ENCODE measurements at places on chromosomes 2 and 18.

- DNase-seq: no peak
These were observed 67.5 kb downstream of the NYAP2 start for GRCh38 chr2:225466891-225467604.

GRCh38 chr18:62066102-62066818 lies 120.6 kb downstream of the PIGN start:
- no peak for DNase-seq

DNA sequence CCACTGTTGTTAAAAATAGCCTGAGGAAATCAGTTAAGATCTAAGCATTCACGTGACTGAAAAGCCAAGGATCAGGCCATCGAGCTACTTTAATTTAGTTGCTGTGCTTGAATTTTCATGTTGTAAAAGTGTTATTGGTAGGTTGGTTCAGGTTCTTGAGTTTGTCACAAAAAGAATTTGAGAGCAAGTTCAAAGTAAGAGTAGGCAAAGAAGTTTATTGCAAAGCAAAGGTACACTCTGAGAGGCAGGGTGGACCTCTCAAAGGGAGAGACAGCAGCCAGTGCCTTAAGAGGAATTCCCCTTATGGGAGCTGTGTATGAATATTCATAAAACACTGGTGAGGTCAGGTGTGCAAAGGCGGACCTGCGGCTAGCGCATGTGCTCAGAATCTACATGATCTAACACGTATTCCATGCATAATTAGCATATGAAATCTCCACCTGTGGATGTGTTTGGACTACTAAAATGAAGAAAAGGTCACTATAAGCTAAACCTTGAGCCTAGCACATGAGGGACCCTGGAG lies 236.5 kb downstream of the NDUFA10 start:
- no peak for DNase-seq

DNA sequence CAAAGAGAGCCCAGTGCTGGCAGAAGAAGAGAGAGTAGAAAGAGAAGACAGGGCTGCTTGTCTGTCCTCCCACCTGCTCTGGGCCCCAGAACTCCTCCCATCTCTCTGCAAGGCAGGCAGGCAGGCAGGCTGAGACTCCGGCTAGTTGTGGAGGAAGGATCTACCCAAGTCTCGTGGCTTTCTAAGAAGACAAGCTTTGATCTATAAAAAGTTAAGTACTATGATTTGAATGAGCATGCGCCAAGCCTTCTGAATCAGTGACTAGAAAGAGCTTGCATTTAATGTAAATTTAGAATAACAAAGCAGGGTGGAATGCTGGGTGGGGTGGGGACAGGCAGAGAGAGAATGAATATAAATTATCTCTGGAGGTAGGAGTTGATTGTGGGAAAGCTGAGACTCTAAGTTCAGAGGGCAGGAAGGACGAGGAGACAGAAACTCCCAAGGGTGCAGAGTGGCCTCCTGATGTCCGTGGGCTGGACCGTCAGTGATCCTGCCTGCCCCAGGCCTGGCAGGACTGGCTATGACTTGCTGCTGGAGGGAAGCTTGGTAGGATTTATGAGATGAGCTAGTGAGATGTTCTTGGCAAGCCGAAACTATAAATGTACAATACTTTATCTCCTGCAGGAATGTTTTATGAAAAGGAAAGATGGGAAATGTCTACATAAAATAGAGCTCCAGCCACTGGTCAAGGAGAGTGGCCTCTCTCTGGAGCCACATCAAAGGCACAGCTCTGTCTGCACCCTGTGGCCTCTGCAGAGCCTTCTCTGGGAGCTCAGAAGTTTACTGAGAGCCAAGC lies 447.5 kb downstream of the TNS1 start:
- no peak for DNase-seq

DNA sequence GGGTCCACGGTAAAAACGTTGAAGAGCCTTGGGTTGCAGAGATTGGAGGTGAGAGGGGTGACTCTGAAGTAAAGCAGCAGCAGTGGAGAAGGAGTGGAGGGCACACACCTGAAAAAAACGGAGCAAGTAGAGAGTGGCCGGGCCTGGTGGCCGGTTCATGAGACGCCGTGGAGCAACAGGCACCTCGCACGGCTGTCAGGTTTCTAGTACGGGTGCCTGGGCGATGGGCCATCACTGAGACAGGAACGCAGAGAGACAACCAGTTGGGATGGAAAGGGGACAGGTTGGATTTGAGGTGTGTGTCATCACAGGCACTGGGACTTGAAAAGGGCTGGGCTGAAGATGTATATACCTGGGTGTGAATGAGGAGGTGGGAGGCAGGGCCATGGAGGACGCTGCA lies 104.2 kb downstream of the MTCL1 start:
- no peak for DNase-seq

DNA sequence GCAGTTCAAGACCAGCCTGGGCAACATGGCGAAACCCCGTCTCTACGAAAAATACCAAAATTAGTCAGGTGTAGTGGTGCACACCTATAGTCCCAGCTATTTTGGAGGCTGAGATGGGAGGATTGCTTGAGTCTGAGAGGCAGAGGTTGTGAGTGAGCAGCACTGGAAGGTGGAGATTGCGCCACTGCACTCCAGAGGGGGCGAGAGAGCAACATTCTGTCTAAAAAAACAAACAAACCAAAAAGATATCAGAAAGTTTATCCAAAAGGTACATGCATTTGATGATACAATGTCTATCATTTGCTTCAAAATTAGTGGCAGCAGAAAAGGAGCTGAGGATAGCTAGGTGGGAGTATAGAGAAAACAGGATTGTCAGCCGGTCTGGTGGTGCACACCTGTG lies 39.8 kb upstream of the CABLES1 start:
- DNase-seq: no peak

- DNase-seq: no peak
These were observed 10.4 kb downstream of the TXNL1 start for GRCh38 chr18:56627991-56628390.

- no peak for DNase-seq
These were observed 96.5 kb downstream of the DLGAP1 start for GRCh38 chr18:4358618-4359017.

- DNase-seq: no peak
These were observed 111.8 kb upstream of the STON1 start for GRCh38 chr2:48417856-48418838.

DNA sequence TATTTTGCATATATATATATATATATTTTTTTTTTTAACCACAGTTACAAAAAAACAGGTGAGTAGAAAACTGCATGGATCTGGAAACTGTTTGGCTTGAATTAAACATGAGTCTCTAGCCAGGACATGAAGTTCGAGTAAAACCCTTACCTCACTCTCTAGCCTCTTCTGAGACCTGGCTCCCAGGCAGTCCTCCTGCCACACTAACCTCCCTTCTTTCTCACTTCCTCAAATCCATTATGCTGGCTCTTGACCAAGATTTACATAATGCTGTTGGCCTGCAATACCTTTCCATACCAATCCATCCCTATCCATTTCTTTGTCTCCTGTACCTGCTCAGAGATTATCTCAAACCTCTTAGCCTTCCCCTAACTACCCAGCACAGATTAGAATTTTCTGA lies 34.0 kb downstream of the PIGN start:
- DNase-seq: no peak

DNA sequence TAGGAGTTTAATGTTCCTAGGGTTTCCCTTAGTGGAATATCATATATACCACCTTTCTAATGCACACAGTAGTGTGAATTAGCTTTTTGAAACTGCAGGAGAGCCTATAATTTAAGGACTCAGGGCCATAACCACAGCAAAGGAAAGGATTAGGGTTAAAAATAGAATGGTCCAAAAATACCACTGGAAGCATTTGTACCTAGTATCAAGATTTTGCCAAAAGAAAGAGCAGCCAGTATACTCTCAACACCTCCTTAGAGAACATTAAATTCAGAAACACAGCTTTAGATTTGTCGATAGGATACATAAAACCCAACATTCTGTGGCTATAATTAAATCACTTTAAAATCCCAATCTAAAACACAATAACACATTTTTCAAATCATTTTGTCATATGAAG lies 634.9 kb downstream of the EPHA4 start:
- no peak for DNase-seq

DNA sequence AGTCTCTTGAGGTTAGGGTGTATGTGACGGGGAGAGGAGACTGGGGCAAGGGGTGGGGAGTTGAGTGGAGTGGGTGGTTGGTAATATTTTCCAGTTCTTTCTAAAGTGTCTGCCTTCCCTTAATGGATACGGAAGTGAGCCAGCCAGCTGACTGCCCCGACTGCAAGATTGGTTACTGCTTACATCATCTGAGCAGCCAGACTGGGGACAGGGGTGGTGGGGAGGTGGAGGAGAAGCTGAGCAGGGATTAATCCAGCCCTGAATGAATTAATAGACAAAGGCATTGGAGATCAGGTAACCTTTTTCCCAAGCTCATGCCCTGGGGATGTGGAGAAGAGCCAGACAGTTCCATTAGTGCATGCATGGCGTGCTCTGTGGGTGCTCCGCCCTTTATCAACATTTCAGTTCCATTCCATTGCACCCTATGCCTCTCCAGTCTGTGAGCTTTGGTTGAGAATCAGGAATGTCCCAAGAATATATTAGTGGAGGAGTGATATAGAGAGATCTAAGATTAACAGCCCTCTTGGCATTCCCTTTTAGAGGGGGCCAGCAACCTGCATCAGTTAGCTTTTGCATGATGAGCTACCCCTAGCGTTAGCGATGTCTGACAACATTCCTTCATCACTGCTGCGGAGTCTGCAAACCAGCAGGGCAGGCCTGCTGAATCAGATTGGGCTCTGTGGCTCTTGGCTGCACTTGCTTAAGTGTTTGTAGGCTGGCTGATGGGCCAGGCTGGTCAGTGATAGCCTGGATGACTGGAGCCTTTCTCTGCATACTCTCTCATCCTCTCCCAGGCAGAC lies 67.4 kb downstream of the TNP1 start:
- DNase-seq: peak; percentile 80

- DNase-seq: no peak
These were observed 715.1 kb upstream of the SLC8A1 start for GRCh38 chr2:41167014-41167413.

- DNase-seq: peak; percentile 86
These were observed 142.5 kb upstream of the GATA6 start for GRCh38 chr18:22026889-22027288.

DNA sequence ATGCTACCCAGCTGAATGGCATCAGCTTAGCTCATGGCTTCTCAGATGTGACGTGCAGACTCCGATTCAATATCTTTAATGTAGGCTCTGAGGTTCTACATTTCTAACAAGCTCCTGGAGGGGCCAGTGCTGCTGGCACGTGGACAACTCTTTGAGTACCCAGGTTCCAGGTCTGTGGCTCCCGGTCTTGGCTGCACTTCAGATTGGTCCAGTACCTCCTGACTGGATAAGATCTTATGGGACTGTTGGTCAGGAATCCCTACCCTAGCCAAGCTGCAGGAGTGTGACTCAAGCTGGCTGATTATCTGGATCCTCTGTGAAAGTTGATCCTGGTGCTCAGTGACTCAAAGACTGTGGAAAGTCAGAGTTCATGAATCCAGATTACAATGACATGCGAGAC lies 222.1 kb downstream of the ANKRD30B start:
- DNase-seq: no peak

DNA sequence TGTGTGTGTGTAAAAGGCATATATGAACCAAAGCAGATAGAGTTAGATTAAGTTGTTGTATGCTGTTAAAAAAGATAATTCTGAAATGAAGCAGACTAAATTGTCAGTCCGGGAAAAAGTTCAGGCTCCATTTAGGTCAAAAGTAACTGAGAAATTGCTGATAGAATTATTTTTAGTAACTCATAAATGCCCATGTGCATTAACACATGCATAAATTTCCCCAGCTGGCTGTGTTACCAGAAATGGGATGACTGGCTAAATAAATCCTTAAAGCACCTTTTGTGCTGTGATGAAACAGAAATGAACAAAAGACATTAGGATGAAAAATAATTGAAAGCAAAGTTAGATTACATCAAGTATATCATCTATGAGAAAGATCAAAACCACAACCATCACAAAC lies 111.3 kb downstream of the NYAP2 start:
- DNase-seq: no peak

DNA sequence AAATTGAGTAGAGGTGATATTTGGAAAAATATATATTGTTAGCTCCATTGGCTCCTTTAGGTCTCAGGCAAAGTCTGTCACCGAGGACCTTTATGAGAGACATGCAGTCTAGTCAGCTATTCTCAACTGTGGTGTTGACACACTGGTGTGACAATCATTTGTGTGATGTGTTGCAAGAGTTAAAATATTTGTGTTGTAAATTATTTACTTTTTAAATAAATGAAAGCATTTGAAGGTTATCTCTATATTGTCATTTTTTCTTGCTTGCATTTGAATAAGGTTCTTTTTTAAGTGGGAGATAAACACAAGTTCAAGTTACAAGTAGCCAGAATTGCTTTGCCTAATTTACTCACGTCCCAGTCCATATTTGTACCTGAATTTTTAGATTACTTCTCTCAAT lies 4.3 kb downstream of the REL start:
- no peak for DNase-seq

DNA sequence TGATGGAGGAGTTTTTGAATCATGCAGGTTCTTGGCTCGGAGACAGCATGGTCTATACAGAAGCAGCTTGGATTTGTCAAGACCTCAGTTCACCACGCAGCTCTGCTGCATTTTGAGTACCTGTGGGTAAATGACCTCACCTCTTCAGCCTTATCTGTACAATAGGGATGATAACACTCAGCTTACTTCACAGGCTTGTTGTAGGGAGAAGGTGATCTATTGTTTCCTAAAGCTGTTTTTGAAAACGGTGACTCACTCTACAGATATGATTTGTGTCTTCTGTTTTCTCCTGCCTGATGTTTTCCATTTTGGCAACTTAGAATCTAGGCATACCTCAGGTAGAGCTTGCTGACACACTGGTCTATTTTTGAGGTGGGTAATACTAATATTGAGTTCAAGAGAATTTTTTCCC lies 80.3 kb downstream of the FMNL2 start:
- DNase-seq: no peak

DNA sequence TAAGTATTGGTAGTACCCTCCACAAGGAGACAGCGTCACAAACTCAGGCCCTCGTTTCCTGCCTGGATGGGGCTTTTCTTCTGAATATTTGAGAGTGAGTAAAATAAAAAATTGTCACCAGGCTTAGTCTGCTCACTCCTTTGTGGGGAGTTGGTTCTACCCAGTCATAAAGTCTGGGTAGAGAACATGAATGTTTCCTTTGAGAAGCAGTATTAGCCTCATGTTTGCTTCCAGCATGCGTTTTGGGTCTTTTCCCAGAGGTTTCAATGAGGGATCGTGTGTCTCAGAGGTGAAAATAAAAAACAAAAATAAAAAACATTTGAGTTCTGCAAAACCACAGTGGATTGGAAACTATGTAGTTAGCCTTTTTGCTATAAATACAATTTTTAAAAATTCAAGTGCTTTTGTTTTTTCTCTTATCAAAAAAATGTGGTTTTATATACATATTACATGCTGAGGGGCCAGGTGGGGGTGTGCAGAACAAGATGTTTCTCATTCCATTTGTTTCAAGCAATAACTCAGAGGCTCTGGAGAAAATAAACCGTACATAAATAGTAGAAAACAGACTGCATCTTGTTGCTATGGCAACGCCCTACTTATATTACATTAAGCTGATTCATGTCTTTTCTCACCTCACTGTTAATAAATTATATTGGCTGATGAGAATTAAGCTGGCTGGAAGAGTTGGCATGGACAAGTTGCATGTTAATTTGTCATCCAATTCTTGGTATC lies 225.4 kb upstream of the FBXO11 start:
- DNase-seq: peak; percentile 13

- no peak for DNase-seq
These were observed 44.7 kb downstream of the POMC start for GRCh38 chr2:25123682-25124081.

GRCh38 chr2:182866461-182867406 lies at the start of gene FRZB:
FRZB (minus strand) TSS chr2:182866637; CDS start chr2:182866552, 85 bp downstream.
- peak; percentile 69 for DNase-seq
